ENCODE measurements at places on chromosomes 11 and 22.

DNA sequence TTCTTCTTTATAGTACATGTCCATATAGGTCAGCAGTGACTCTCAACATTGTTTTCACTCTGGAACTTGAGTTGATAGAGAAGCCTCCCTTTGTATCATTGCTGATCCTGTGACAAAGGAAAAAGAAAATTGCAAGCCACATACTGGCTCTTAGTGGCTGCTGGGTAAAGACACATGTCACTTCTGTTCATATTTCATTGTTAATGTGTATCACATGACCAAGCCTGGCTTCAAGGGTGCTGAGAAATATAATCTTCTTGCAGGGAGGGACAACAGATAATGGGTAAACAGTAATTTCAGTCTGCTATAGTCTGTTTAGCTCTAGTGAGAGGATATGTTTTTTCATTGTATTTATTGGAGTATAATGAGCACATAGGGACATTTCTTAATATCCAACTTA, 173.3 kb downstream of the PGR start:
- no peak for DNase-seq

- DNase-seq: no peak
Observed at GRCh38 chr22:38108561-38109319, 1.7 kb downstream of the BAIAP2L2 start.

DNA sequence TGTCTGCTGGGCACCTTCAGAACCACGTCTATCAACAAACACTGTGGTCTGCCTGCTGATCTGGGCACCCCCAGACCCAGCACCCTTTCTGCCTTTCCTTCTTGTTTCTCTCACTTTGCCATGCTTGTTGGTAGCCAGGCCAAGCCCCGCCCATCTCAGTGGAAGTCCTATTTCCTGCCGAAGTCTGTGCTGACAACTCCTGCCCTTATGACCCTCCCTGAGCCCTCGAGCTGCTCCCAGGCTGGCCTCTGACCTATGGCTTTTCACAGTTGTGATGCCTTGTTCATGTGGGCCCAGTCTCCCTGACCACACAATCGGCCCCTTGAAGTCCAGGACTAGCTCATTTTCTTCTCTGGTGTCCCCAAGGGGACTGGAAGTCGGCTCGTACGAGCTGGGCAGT, 132.1 kb downstream of the DSCAML1 start:
- DNase-seq: no peak

- no peak for DNase-seq
Observed at GRCh38 chr22:28967163-28967665, 83.8 kb downstream of the ZNRF3 start.

DNA sequence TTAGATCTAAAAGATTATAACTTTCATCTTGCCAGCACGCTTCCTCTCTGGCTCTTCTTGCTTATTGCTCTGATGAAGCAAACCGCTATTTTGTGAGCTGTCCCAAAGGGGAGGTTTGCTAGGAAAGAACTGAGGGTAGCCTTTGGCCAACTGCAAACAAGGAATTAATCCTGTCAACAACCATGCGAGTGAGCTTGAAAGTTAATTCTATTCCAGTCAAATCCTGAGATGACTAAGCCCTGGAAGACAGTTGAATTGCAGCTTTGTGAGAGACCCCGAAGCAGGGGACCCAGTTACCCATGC, 10.3 kb upstream of the RNF141 start:
- DNase-seq: no peak

DNA sequence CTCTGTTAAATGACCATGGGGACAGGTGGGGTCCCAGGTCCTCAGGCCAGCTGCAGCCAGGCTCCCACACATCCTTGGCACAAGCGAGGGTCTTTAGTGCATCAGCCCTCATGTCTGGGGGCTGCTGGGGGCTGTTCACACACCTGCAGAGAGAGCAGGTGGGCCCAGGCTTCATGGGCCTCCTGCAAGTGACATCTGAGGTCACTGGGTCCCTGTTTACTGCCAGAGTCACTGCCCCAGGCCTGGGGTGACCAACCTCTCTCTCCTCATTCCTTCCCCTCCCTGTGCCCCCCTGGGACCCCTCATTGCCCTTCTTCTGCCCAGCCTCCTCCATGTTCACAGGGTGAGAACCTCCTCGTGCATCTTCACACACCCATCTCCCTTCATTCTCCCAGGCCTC, 92.4 kb downstream of the RTL6 start:
- no peak for DNase-seq

- DNase-seq: no peak
Observed at GRCh38 chr11:93984196-93984567, 37.0 kb upstream of the HEPHL1 start.

DNA sequence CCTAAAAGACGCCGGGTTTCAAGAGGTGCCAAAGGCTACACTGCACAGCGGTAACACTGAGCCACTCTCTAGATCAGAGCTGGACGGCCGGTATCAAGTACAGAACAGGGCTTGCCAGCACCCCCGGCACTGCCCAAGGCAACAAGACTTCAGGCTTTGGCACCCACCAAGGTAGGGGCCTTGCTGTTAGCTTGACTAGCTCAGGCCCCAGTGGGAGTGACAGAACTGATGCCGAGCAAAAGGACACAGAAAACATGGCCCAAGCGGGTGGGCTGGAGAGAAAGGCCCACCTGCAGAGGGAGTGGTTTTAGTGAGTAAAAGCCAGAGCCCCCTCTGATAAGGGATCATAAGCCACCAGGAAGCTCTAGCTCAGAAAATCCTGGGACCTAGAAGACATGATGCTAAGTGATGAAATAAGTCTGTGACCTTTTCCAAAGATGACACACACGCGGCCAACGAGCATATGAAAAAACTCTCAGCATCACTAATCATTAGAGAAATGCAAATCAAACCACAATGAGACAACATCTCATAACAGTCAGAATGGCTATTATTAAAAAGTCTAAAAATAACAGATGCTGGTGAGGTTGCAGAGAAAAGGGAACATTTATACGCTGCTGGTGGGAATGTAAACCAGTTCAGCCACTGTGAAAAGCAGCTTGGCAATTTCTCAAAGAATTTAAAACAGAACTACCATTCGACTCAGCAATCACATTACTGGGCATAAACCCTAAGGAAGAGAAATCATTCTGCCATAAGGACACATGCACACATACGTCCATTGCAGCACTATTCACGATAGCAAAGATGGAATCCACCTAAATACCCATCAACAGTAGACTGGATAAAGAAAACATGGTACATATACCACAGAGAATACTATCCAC, 12.9 kb downstream of the EHD1 start:
- DNase-seq: no peak

GRCh38 chr11:1648653-1649420, 19.3 kb downstream of the KRTAP5-5 start:
- peak; percentile 15 for DNase-seq

- DNase-seq: no peak
Observed at GRCh38 chr11:80944758-80945157, 1503.9 kb upstream of the TENM4 start.

DNA sequence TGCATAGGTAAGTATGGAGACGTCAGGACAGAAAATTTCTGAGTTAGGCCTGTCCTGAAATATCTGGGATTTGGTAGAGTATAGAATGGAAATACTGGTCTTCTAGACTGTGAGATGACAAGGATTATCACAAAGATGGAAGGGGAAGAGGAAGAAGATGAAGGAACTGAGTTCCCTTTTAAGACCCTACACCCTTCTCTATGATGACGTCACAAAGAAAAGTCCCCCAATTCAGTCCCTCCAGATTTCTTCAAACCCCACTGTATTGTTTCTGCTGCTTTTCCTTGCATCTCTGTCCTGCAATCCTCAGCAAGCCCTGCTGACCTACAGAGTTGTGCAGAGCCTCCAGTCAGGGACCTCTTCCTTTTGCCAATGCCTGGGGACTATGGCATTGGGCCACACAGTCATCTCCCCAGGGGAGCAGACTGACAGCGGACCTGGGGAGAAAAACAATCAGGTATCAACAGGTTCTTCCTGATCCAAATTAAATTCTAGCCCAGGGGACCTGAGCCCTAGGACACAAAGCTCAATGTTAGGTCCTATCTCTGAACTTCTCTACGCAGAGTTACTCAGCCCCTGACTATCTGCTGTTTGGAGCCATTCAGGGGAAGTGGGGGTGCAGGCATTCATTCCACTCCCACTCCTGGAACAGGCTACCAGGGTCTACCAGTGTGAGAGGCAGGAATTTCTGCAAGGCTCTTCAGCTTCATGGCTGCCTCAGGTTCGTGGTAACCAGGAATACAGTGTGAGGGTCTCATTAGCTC, 49.2 kb upstream of the POU2AF1 start:
- DNase-seq: peak; percentile 40

DNA sequence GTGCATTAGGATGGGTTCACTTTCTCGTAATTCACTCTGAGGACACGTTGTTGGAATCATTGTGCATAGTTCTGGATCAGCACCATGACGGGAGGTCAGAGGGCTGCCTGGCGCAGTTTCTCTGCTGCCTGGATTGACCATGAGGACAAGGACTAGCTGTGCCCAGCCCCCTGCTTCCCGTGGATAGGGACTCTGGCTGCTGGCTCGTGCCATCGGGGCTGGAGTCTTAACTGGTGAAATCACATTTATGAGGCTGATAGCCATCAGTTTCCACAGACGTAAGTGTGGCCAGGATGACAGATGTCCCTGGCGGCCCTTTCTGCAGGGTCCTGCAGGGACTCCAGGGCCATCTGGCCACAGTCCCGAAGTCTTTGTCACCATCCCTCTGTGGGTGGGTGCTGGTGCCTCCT, 24.1 kb upstream of the GRAMD4 start:
- DNase-seq: no peak

- DNase-seq: no peak
Observed at GRCh38 chr11:1470681-1471611, 15.6 kb downstream of the MOB2 start.

GRCh38 chr11:130847517-130847916, 68.8 kb downstream of the SNX19 start:
- DNase-seq: no peak

DNA sequence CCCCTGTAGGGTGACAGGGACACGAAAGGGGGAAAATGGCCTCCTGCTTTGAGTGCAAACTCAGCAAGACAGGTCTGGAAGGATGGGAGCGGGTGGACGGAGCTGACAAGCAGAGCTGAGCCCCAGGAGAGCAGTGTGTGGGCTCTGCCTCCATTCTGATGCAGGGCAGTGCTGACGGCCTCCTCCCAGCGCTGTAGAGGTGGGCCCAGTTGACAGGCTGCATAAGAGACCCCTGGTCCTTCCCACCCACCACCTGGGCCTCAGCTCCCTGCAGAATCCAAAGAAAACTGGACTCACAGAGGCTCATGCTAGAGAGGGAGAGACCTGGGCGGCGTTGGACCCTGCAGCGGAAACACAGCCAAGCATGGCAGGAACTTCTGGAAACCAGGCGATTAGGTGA, 1113.4 kb downstream of the BRD1 start:
- DNase-seq: no peak

- no peak for DNase-seq
Observed at GRCh38 chr22:17518406-17518805, 44.9 kb upstream of the SLC25A18 start.

DNA sequence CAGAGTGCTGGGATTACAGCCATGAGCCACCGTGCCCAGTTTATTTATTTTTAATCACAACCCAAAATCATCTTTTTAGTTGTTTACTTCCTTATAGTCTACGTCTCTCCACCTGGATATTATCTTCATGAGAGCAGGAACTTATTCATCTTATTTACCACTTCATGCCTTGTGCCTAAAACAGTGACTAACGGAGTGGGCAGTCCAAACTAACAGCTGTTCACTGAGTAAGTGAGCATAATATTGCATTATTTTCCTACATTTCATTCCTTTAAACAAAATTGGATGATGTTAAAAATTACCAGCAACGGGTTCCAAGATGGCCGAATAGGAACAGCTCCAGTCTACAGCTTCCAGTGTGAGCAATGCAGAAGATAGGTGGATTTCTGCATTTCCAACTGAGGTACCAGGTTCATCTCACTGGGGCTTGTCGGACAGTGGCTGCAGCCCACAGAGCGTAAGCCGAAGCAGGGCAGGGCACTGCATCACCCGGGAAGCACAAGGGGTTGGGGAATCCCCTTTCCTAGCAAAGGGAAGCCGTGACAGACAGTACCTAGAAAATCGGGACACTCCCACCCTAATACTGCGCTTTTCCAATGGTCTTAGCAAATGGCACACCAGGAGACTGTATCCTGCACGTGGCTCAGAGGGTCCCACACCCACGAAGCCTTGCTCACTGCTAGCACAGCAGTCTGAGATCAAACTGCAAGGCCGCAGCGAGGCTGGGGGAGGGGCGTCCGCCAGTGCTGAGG, 14.1 kb downstream of the TMEM123 start:
- no peak for DNase-seq

DNA sequence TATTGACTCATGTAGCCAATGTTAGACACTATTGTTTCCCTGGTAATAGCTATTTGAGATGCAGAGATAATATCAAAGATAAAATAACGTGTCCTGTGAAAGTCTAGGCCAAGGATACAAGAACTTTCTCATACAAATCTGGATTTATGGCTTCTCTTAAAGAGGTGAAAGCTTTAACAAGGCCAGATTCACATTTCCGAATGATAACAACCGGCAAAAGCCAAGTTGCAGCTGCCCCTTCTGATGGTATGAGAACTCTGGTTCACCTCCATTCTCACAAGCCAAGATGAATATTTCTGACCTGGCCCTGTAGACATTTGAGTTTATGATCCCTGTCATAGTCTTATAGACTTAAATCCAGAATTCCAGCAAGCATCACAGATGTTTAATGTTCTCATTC, 230.4 kb upstream of the ZC3H12C start:
- no peak for DNase-seq
